Urinary bladder (tissue), 4 donors: ENCODE measurements at places on chromosomes 1 and 21. TPM values are rescaled to one million over a fixed set of nuclear protein-coding genes. Genes with fewer than 3 reads are reported as not detected.

KIAA0040 gene
- 22.0 TPM for polyA plus RNA-seq

LCE3E gene
- polyA plus RNA-seq: not detected

GRCh38 chr1:87318056-87318650 is 10.5 kb upstream of the LMO4 start:
- no peak for DNase-seq

DNA sequence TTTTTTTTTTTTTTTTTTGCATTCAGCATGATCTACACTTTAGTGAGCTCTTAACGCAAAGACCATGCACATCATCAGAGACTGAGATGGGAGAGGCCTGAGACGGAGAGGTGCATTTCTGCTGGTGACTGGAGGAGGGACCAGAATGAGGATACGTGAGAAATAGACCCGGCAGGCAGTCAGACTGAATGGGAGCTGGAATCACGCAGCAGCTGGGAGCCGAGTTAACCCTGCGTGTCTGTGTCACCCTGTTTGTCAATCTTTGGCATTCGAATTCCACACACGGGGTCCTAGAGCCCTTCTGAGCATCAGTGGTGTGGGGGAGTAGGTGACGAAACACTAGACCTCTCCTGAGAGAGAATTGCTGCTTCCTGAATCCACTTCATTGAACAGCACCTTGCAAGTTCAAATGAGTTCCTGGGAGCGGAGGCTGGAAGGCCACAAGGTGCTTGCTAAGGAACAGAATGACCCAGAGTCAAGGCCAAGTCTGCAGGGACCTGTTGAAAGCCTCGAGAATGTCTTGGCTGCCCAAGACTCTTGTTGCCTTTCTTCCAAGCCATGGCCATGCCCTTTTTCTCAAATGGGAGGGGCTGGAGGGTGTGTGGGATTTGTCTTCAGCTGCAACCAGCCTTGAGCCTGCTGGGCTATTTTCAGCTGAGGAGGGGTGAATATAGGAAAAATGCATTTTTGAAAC is 123.3 kb downstream of the CNIH3 start:
- no peak for DNase-seq

DNA sequence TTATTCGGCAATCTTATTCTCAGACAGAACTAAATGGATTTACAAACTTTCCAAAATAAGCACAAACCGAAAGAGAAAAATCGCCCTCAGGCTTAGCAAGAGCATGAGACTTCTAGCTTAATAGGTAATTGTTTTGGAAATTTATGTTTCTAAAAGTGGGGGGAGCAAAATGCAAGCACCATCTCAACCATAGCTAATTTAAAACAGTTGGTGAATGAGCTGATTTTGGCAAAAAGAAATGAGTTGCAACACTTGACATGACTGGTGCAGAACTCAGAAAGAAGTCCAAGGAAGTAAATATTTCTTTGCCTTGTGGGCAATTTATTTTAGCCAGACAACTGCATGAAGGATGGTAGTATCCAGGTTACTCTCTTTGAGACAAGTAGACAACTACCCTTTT is 71.5 kb upstream of the PTGFR start:
- no peak for DNase-seq
